Stimulated activated CD4-positive, alpha-beta T cell treated with anti-CD3 and anti-CD28 coated beads, TNF-alpha, amount 100 ng/mL, for 48 hours (primary cell): ENCODE measurements at places on chromosomes 4 and X.

GRCh38 chr4:74377714-74378113 is 12.8 kb downstream of the EREG start:
- DNase-seq = no peak

DNA sequence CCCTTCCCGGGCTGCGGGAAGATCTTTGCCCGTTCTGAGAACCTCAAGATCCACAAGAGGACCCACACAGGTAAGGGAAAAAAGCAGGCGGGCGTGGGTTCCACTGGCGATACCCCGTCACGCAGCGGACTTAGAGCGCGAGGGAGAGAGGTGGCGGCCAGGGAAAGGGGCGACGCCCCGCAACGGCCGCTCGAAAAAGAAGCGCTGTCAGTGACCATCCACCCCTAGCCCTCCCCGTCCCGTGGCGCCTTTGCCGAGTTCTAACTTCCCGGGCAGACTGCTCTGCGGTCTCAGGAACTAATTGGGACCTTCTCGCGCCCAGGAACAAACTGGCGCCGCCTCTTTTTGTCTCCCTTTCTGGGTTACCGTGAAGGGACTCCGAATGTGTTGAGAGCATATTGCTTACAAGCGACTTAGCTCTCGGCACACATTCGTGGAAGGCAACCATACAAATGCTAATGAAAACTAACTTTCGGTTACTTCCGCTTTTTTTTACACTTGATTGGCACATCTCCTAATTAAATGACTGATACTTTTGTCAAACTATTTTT is 1.8 kb downstream of the ZIC3 start:
- no peak for DNase-seq

GRCh38 chr4:3826247-3827172 is 60.3 kb downstream of the ADRA2C start:
- no peak for DNase-seq

- no peak for DNase-seq
These were observed 423.7 kb upstream of the TEX13C start for GRCh38 chrX:124895947-124896346.

DNA sequence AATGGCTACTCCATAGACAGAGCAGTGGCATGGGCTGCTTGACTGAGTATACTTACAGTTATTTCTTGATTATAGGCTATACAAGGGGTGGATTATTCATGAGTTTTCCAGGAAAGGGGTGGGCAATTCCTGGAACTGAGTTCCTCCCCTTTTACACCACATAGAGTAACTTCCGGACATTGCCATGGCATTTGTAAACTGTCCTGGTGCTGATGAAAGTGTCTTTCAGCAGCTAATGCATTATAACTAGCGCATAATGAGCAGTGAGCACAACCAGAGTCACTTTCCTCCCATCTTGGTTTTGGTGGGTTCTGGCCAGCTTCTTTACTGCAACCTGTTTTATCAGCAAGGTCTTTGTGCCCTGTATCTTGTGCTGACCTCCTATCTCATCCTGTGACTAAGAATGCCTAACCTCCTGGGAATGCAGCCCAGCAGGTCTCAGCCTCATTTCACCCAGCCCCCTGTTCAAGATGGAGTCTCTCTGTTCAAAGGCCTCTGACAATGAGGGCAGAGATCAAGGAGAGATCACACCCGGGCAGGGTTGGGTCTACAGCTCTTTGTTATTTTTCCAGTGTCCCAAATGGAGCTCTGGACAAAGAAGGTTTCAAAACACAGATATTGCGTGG is 468.4 kb upstream of the PRKX start:
- DNase-seq = no peak

GRCh38 chrX:137342969-137343368 is 223.0 kb upstream of the ZIC3 start:
- DNase-seq = no peak
